ENCODE measurements at places on chromosomes 2 and 18. TPM values are rescaled to one million over a fixed set of nuclear protein-coding genes. Genes with fewer than 3 reads are reported as not detected.

SLC9A2 gene
- 0.02 TPM for total RNA-seq

GBX2 gene
- total RNA-seq: not detected

NYAP2 gene
- total RNA-seq: not detected

DNA sequence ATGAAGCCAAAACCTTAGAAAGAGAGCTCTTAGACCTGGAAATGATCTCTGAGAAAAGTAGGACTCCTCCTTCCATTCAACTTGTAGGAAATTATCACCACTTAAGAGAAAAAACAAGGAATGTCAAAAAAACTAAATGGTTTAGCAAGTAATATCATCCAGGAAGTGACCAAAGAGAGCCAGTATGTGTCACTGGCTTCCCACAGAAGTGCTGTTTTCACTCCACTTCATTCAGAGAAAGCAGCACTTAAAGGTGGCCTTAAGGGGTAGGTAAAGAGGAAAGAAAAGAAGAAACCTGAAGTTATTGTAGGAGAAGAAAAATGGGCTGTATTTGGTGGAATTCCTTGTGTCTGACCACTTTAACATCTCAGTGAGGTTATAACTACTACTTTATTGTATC is 414.4 kb upstream of the ETAA1 start:
- no peak for DNase-seq

- no peak for DNase-seq
These were observed 47.7 kb downstream of the OSBPL6 start for GRCh38 chr2:178241844-178242551.

GRCh38 chr2:71843391-71843850 is 304.2 kb downstream of the CYP26B1 start:
- DNase-seq: no peak

- peak; percentile 46 for DNase-seq
These were observed 15.0 kb downstream of the KCNJ13 start for GRCh38 chr2:232761301-232761907.

Data from HepG2 (cell line).